ENCODE measurements at places on chromosomes 11 and 22.

- DNase-seq = peak; percentile 61
Measured at GRCh38 chr22:41237707-41238569, 2.8 kb downstream of the CHADL start.

- no peak for DNase-seq
Measured at GRCh38 chr11:76051937-76052336, 154.4 kb downstream of the WNT11 start.

GRCh38 chr11:95074792-95075563 lies 8.3 kb downstream of the SRSF8 start:
- no peak for DNase-seq

- no peak for DNase-seq
Measured at GRCh38 chr11:77113382-77114088, 10.9 kb downstream of the OMP start.

GRCh38 chr11:113289431-113290187 lies 24.8 kb upstream of the TTC12 start:
- peak; percentile 21 for DNase-seq

- no peak for DNase-seq
Measured at GRCh38 chr11:129148487-129148886, 43.6 kb downstream of the ARHGAP32 start.

DNA sequence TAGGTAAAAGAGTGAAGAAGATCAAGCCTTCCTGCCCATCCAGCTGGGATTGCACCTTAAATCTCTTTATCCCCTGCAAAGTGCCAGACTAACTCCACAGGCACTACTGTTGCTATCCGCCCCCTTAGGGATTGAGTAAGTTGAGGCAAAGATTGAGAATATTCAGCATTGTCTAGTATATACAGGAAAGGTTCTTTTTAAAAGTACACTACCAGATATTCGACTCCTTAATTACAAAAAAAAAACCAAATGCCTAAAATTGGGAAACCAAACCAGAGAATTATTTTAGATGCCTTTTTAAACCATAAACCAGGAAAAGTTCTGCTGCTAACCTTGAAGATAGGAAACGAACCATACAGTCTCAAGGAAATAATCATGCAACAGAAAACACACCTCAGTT lies 11.5 kb downstream of the SERPIND1 start:
- no peak for DNase-seq

DNA sequence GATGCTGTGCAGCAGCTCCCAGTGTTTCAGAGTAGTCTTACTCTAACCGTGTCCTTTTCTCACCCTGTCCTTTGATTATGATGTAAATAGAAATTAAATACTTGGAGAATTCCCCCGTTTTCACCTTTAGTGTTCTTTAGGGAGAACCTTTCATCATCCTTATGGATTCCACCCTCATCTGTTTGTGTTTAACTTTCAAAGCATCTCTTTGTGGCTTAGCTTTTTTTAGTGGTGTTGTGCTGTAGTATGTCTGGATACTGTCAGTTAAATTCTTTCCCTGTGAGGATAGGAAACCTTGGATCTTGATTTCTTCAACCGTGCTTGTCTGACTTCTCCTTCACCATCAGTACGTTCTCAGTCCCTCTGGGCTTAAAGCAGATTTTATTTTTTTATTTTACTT lies 48.5 kb downstream of the PPP6R3 start:
- no peak for DNase-seq

GRCh38 chr11:123111465-123111864 lies 49.5 kb upstream of the HSPA8 start:
- no peak for DNase-seq

GRCh38 chr11:30921811-30922210 lies 335.7 kb upstream of the MPPED2 start:
- DNase-seq = no peak

DNA sequence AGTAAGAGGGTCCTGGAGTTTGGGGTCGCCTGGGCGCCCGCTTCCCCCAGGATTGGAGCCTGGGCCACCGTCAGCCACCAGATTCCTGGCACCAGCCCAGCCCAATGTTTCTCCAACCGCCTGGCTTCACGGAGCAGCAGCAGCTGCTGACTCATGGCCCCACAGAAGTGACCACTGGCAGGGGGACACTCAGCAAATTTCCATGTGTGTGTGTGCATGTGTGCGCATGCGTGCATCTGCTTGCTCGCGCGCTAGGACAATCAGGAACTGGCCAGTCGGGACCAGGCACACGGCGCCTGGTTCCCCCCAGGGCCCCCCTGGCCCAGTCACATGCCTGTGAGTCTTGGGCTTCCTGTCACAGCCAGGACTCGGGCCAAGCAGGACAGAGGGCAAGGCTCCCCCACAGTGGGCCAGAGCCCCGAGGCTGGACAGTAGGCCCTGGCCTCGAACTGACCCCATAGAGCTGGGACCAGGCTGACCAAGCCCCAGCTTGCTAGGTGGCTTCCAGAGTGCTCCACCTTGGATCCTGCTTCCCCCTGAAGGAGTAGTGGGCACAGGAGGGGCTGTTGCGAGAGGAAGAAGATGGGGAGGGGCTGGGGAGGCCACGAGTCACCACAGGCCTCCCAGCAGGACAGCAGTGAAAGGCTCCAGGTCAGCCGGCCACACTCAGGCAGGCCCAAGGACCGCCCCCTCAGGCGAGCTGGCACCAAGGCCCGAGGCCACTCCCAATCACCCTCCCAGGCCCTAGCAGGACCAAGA lies 3.2 kb downstream of the CTSD start:
- no peak for DNase-seq

- DNase-seq = no peak
Measured at GRCh38 chr11:128328955-128329551, 258.3 kb downstream of the ETS1 start.

- no peak for DNase-seq
Measured at GRCh38 chr11:34654483-34655334, 33.8 kb downstream of the EHF start.

DNA sequence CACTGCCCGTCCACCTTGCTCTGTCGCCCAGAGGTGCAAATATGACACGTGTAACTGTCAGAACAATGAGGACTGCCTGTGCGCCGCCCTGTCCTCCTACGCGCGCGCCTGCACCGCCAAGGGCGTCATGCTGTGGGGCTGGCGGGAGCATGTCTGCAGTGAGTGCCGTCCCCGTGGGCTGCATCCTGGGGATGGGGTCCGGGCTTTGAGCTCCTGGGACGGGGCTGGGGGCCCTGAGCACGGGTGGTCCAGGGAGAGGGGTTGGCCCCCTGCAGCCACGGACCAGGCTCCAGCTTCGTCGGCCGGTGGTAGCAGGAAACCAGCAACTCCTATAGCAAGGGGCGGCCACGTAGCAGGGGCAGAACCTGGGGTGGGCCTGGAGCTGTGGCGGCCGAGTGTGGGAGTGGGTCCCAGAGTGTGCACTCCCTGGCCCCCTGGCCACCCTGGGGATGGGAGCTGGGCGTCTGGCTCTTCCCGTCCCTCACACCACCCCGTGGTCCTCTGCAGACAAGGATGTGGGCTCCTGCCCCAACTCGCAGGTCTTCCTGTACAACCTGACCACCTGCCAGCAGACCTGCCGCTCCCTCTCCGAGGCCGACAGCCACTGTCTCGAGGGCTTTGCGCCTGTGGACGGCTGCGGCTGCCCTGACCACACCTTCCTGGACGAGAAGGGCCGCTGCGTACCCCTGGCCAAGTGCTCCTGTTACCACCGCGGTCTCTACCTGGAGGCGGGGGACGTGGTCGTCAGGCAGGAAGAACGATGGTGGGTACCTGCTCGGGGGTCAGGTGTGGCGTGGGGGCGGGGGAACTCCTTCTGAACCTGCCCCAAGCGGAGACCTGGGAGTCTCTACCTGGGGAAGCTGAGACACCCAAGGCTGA lies 10.1 kb downstream of the MUC2 start:
- DNase-seq = no peak

- DNase-seq = no peak
Measured at GRCh38 chr11:128934926-128935325, 7.7 kb downstream of the TP53AIP1 start.

DNA sequence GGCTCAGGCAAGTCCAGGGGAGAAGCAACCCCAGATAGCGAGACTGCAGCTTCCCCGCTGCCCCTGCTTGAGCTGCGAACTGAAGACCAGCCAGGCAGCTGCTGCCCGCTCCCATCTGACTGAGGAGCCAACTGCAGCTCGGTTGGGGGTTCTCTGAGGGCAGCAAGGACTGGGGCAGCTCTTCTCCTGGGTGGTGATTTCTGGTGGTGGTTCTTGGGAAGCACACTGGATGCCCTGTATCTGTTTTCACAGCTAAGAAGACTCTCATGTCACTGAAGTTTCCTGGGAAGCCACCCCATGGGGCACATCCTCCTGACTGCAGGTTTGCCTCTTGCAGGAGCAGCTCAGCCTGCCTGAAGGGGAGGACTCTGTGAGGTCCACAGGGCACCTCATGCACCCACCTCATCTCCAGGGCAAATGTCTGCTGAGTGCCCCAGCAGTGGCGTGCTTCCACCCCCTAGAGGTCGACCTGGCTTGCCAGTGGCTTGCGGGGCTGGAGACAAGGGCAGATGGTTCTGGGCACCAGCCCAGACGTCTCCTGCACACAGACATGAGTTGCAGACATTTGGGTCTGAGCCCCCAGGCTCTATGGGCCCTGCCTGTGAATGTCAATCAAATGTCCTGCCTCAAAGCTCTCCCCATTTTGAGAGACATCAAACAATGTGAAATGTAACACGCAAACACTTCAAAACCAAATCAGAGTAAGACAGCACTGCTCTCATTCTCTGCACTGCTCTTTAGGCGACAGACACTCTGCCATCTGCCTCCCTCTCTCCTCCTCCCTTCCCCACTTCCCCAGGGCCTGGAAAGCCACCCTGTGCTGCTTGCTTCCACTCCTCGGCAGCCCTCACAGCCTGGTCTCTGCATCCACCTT lies 800.9 kb downstream of the BRD1 start:
- DNase-seq = no peak

- no peak for DNase-seq
Measured at GRCh38 chr22:30169002-30169401, 77.6 kb downstream of the LIF start.

DNA sequence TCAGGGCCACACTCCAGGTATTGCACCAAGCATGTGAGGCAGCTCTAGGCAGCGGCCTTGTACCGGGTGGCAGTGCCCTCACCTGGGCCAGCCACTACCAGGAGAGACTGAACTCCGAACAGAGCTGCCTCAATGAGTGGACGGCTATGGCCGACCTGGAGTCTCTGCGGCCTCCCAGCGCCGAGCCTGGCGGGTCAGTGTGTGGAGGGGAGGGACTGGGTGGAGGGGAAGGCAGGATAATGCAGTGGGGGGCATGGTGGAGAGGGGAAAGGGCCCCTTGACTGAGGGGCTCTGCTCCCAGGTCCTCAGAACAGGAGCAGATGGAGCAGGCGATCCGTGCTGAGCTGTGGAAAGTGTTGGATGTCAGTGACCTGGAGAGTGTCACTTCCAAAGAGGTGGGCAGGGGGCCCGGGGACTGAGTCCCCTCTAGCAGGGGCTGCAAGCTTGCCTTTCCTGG lies 4.2 kb downstream of the SSH3 start:
- DNase-seq = no peak

DNA sequence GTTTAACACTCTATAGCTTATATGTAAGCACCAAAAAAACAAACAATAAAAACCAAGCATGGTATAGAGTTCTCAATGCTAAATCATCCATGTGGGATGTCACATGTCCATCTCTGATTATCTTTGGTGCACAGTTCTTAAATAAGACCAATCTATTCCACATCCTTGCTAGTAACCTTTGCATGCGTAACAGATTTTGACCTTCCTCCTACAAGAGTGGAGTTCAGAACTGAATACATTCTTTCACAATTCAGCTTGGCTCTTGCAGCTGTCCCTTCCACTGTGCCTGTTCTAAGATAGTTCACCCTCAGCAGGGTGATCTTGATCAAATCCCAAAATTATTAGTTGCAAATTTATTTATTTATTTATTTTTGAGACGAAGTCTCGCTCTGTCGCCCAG lies 21.1 kb downstream of the PRR14L start:
- DNase-seq = no peak

DNA sequence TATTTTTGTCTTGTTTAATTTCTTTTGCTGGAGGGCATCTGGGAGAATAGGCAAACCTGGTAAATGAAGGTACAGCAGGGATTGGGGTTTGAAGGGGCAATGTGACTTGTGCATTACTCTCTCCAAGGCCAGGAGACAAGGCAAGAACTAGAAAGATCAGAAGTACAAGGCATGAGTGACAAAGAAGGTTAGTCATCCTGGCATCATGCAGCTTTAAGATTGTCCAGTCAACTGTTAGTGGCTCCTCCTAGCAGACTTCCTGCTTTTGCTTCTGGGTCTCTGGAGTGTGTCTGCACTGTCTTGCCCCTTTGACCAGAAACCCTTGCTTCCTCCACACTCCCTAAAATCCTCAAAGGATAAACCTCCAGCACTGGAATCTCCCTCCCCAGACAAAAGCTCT lies 27.2 kb upstream of the GLYATL1 start:
- DNase-seq = no peak

DNA sequence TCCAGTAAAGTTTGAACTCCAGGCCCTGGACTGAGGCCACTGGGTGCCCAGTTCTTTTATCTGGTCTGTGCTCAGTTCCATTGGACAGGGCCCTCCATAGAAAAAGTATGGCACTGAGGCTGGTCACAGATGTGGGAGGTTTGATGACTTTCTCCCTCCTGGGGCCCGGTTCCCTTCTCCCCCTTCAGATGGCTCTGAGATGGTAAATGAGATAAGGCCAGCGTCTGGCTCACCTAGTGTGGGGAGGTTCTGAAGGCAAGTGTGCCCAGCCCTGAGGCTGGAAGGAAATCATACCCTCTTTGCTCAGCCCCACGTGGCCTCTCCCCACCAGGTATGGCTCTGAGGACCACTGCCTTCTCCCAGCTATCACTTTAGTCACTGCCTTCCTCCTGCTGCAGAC lies 1.5 kb upstream of the CLDN5 start:
- no peak for DNase-seq

- no peak for DNase-seq
Measured at GRCh38 chr11:12356944-12357655, 20.3 kb upstream of the PARVA start.

GRCh38 chr11:113475160-113475761 lies at the start of gene DRD2:
TSS of gene DRD2 (minus strand) at chr11:113475398. CDS start at chr11:113424651, 50,747 bp downstream.
- DNase-seq = no peak

- no peak for DNase-seq
Measured at GRCh38 chr11:117019871-117020270, 78.4 kb downstream of the SIK3 start.

DNA sequence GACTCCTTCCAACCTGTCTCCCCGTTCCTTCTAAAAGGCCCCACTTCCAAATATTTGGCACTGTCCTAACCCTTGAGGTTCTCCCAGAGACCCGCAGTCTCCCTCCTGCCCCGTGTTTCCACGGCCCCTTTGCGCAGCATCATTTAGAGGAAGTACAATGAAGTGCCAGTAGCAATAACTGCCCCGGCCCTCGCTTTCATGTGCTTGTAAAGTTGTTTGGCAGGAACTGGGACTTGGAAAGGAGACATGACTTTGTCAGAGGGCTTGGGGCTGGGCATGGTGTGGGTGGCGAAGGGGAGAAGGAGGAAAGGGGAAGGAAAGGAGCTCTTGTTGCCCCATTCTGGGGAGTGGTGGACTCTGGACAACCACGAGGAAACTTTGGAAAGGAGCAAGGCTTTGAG lies 2.6 kb downstream of the CD44 start:
- DNase-seq = no peak

DNA sequence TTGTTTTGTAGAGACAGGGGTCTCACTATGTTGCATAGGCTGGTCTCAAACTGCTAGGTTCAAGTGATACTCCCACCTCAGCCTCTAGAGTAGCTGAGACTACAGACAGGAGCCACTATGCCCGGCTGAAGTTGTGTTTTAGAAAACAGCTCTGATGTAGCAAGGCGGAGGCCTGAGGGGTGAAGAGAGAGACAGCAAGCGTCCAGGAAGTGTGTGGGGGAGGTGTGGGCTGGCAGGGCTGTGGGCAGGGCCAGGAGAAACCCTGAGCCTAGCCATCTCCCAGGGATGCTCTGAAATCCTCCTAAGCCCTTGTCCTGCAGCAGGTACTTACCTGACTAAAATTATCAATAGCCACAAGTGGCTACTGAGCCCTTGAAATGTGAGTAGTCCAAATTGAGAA lies 16.1 kb upstream of the RPS3 start:
- DNase-seq = no peak

Measured in activated CD4-positive, CD25-positive, alpha-beta regulatory T cell treated with anti-CD3 and anti-CD28 coated beads, Interleukin-2, amount 50 U/mL, for 16 hours (primary cell).